Fibroblast of skin of abdomen (primary cell): ENCODE measurements at places on chromosomes 3 and 15.

DNA sequence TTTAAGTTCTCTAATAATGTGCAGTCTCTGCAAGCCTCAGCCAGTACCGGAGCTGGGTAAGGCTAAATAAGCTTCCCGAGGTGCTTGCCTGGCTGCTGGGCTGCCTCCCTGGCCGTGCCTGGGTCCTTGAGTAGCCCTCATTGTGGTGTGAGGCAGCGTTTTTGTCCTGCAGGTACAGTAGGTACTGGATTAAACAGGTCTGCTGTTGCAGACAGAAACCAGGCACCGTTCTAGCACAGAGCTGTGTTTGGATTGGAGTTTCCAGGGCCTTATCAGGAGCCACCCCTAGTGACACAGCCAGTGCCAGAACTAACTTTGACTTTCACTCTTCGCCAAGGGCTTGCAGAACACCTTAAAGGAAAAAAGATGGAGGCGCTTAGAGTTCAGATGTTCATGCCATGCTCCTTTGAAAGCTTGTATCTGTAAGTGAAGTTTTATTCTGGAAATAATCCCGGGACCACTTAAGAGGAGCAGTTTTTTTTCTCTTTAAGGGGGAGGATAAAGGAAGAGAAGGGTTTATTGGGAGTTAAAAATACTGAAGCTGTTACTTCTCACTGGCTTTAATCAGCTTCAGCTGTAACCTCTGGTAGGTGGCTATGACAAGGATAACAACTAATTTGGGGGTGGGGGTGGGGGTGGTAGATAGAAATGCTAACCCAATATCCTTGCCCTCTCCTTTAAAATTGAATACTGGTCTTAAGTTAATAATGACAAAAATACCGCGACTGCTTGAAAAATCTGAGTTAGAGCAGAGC, 126.8 kb downstream of the MITF start:
- DNase-seq: no peak

DNA sequence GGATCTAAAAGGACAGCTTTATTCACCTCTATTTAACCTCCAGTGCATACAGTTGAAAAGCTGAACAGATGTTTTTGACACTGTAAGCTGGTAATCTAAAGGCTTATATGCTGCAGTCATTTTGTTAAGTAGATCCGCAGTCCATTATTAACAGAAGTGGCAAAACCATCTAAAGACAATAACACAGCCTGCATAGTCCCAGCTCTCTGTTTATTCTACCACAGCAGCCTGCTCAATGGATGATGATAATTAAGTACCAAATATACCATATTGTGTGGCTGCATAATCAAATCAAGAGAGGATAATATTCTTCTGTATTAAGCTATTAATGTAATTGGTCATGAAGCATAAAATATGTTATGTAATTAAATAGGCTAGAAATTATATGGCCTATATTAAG, 207.1 kb downstream of the MEIS2 start:
- DNase-seq: no peak

- DNase-seq: no peak
Measured at GRCh38 chr3:197592361-197593045, 36.7 kb upstream of the BDH1 start.

DNA sequence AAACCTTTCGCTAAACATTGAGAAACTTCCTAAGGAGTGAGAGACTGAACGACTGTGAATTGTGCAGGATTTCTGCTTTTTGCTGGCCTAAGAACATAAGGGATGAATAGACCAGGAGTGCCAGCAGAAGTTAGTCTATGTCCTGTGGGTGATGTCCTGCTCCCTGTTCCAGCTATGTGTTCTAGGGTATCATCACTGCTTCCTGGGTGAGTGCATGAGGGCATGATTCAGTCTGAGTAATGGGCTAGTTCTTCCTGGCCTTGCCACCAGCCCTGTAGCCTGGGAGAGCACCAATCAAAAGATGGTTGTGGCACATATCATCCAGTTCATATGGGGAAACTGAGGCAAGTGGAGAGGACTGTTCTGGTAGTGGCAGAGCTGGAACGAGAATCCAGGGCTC, 153.9 kb upstream of the TPM1 start:
- DNase-seq: no peak

GRCh38 chr15:64251121-64251520, 88.3 kb upstream of the PPIB start:
- DNase-seq: no peak

- no peak for DNase-seq
Measured at GRCh38 chr3:127589600-127590281, 792 bp downstream of the TPRA1 start.

DNA sequence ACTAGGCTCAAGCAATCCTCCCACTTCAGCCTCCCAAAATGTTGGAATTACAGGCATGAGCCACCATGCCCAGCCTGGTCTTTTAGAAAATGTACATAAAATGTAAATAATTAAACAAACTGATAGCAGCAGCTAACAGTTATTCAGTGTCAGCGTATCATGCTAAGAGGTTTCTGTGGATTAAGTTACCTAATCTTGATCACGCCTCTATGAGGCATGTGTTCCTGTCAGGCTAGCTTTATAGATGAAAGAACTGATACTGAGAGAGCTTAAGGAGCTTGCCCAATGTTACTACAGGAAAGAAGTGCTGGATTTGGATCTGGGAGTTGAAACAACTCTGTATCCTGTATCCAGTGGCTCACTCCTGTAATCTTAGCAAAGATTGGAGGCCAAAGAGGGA, 11.2 kb upstream of the MST1R start:
- no peak for DNase-seq

GRCh38 chr3:51684971-51685751, 14.1 kb downstream of the TEX264 start:
- no peak for DNase-seq

DNA sequence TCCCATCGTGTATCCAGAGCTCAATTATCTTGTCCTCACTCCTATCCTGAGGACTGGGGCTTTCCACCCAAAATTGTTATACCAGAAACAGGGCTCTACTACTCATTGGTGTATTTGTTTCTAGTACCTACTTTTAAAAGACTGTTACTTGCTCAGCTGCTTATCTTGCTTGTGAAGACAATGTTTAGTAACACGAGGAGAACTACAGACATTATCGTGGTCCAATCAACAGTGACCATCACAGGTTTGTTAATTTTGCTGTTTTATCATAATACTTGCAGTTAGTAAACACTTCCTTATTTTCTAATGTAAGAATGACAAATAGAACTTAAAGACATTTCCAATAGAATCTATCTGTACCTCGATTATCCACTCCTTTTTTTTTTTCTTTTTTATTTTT, 13.5 kb downstream of the LRCH3 start:
- no peak for DNase-seq

DNA sequence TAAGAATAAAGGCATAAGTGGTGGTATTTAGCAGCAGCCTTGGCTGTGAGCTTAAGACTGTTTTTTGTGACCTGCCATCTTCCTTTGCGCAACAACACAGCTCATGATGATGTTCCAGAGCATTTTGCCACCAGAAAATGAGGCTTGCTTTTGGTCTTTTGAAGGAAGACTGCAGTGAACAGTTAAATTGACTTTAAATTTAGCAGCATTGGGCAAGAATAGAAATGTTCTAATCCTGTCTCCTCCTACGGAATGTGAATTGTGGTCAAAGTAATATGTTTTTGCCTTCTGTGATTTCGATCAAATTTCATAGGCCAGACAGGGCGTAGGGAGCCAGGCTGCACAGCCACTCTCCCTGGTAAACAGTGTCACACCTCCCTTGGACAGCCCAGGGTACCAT, 460.7 kb upstream of the RASGRP1 start:
- peak; percentile 45 for DNase-seq

- no peak for DNase-seq
Measured at GRCh38 chr15:70269991-70270751, 172.5 kb upstream of the TLE3 start.

GRCh38 chr15:97078591-97078990, 748.1 kb downstream of the NR2F2 start:
- no peak for DNase-seq
